ENCODE measurements at places on chromosomes 13 and 19.

GRCh38 chr13:18943273-18943672, 238.4 kb downstream of the TUBA3C start:
- no peak for DNase-seq

DNA sequence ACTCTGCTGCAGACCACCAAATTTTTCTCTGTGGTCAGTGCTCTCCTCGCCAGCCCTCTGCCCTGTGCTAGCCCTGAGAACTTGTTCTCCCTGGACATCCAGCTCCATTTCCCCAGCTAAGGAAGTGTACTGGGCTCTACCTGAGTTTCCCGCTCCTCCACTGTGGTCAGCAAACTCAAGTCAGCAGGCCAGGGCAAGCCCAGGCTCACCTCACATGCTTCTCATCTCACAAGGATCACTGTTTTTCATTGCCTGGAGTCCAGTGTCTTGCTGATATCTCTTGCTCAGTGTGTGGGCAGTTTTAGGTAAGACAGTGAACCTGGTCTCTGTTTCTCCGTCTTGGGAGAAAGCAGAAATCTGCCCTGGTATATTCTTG, 201.4 kb downstream of the FOXO1 start:
- DNase-seq = no peak

- no peak for DNase-seq
These were observed 119.5 kb upstream of the MCF2L start for GRCh38 chr13:112849500-112849899.

DNA sequence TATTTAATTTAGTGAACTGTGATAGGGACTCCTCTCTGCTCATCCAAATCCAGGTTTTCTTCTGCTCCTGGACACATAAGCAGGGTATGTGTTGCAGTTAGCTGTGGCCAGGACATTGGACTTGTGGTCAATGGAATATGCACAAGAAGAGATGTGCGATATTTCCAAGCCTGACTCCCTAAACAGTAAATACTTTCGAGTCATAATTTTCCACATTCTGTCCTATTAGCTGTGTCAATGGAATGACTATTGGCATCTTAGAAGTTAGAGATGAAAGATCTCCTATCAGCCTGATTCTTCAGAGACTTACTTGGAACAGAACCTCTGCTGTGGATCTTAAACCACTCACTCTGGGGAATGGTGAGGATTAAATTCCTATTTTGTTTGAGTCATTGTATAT, 771.0 kb downstream of the EFNB2 start:
- no peak for DNase-seq

DNA sequence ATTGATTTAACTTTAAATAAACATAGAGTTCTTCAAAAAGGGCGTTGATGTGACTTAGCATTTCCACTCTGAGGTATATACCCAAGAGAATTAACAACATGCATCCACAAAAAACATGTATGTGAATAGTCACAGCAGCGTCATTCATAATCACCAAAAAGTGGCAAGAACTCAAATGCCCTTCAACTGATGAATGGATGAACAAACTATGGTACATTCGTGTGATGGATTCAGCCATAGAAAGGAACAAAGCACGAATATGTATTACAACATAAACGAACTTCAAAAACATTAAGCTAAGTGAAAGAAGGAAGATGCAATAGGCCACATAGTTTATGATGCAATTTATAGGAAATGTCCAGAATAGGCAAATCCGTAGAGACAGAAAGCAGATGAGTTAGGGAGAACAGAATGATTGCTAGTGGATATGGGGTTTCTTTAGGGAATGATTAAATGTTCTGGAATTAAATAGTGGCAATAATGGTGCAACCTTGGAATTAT, 72.3 kb upstream of the UQCRFS1 start:
- DNase-seq = no peak

DNA sequence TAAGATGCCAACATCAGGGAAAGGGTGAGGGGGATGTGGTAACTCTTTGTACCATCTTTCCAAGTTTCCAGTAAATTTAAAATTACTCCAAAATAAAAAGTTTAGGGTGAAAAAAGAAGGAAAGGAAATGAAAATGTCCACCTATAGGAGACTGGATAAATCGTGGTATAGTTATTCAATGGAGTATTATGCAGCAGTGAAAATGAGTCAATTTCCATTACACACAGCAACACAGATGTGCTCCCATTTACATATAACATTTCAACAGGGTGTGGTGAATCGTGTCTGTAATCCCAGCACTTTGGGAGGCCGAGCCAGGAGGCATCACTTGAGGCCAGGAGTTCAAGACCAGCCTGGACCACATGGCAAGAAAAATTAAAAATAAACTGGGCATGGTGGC, 7.4 kb upstream of the ZNF541 start:
- DNase-seq = no peak

DNA sequence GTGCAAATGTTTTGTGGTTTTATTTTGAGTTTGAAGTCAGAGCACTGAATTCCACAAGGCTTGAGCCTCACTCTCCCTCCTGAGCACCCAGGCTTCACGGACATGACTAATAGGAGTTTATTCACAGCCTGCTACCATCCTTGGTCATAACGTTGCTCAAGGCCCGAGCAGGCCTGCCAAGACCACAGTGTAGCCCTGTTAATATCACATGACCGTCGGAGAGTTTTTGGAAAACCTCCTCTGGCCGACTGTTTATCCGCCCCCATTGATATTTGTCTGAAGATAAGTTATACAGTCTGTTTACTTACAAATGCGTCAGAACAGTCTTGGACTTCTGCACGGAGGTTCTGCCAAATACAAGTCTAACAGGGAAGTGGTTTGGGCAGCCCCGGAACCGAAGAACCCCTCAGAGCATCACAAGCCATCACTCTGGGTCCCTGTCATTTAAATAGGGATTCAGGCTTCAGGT, 89.9 kb downstream of the COL4A2 start:
- no peak for DNase-seq

GRCh38 chr13:65112531-65112941, 2117.6 kb downstream of the PCDH9 start:
- no peak for DNase-seq

GRCh38 chr19:23071147-23071511, 45.7 kb upstream of the ZNF730 start:
- no peak for DNase-seq

- DNase-seq = no peak
These were observed 236.3 kb downstream of the SLC7A1 start for GRCh38 chr13:29359181-29359580.

DNA sequence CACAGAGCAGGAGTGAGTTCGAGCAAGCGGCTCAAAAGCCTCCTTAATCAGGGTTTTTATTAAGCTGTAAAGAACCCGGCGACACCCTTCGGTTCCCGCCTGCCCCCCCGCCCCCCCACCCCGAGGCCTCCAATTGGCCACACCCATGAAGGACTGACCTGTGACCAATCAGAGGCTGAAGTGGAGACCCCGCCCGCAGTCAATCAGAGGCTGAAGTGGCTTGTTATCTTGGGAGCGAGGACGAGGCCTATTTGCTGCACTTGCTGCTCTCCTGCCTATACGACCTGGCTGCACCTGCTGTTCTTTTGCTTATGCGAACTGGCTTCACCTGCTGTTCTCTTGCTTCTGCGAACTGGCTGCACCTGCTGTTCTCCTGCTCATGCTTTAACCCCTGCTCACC, 844.9 kb downstream of the OLFM4 start:
- DNase-seq = no peak

GRCh38 chr19:28122734-28123133, 1090.2 kb downstream of the UQCRFS1 start:
- DNase-seq = no peak

DNA sequence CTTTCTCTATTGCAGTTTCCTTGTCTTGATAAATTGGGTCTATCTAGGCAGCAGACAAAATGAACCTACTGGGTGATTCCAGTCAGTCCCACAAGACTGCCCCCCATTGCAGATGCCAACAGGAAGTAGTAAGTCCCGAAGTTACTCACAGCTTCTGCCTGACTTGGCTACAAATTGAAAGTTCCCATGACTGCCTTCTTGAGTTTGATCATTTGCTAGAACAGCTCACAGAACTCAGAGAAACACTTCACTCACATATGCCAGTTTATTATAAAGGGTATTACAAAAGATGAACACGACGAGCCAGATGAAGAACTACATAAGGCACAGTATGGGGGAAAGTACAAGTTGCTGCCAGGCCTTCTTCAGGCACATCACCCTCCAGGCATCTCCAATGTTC, 50.0 kb downstream of the TEX26 start:
- DNase-seq = no peak

DNA sequence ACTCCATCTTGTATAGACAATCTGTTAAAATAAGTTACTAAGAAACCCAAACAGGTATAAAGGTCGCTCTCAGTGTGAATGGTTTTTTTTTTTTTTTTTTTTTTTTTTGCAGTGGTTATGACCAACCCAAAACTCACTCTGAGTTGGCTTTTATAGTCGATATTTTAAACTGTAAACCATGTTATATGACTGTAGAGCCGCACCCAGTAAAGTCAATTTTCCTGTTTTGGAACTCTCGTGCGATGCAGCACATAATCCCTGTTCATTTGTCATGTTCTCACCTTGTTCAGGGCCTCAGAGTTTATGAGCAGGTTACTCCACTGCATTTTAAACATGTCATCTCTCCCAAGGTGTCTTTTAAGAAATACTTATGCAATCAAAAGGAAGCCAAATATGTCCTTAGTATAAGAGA, 112.5 kb downstream of the KLF5 start:
- no peak for DNase-seq

DNA sequence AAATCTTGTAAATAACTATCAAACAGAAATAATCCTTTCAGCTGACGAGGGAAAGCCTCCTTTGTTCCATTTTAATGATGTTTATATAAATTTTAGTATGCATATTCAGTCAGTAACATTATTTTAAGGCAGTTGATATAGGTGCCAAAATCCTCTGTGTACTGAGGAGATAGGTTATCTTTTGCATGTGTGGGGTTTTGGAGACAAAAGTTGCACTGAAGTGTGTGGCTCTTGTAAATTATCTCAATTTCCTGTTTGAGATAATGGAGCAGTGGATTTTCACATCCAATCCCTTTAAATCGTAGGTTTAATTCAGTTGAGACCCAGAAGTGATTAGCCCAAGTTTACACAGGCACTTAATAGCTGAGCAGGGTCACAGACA, 106.6 kb downstream of the RGCC start:
- DNase-seq = no peak

DNA sequence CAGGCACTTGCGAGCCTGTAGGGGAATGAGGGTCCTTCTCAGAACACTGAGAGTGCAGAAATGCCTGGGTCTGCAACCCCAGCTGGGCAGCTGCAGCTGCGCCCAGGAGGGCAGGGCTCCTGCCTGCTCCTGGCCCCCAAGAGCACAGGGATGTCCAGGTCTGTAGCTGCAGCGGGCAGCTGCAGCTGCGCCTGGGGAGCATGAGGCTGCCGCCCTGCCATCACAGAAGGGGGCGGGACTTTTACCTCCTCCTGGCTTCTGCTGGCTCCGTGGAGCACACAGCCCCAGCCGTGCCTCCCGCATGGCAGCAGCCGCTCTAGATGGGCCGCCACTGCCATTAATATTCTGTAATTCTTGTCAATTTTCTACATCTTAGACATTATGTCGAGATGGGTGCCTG, 17.8 kb downstream of the CPB2 start:
- DNase-seq = no peak

DNA sequence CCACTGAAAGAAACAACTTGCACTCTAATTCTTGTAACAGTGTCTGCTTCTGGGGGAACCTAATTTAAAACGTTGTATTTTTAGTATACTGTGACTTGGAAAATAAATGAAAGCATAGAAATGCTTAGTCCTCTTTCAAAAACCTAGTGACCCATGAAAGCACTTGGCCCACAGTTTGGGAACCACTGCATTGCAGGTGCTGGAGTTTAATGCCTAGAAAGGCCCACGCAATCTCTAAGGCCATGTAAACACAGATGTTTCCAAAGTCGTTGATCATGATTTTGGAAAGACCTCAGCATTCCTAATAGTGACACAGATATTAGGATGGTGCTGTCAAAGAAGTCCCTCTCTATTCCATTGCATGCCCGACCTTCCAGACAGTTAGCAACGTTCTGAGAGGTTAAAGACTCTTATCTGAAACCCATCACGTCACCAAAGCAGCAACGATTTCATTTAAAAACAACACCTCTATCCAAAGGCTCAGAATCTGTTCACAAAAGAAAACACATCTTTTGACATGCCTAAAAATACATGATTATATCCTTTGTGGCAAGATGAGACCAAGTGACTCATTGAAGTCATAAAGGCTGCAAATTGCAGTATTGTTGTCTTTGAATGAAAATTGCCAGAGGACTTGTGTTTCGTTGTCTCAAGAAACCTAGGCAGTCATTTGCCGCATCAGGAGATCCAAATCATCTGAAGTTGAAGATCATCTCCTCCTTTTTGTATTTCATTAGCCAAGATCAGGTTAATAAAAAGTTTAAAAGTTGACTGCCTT, 328.0 kb upstream of the ZNF507 start:
- DNase-seq = no peak

GRCh38 chr19:13036366-13036976, 41.2 kb downstream of the NFIX start:
- DNase-seq = no peak

DNA sequence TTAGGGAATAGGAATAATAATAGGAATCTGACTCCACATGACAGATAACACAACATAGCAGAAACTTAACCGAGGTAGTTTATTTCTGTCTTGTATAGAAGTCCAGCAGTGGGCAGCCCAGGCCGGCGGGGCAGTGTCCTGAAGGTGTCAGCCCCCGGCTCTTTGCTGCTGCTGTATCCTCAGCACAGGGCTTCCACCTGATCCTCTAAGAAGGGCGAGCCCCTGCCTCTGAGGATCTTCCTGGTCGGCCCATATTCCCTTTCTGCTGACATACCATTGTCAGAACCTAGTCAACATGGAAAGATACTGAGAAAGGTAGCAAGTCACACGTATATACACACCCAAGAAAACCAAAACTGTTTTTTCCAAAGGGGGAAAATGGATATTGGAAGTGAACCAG, 56.2 kb upstream of the GPR183 start:
- no peak for DNase-seq

GRCh38 chr19:13881692-13882418, 4.9 kb downstream of the NANOS3 start:
- DNase-seq = no peak

DNA sequence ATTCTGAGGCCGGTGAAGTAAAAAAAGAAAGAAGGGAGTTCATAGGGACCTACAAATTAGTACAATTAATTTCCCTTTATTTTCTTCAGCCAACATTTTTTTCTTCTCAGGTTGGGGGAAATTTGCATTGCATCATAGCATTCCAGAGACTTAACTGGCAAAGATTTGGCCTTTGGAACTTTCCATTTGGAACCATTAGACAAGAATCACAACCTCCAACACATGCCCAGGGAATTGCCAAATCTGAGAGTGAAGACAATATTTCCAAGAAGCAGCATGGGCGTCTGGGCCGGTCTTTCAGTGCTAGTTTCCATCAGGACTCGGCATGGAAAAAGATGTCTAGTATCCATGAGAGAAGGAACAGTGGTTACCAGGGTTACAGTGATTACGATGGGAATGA, 6.4 kb upstream of the ERCC5 start:
- DNase-seq = no peak

GRCh38 chr19:58560921-58561320, 2.5 kb upstream of the UBE2M start:
- no peak for DNase-seq

DNA sequence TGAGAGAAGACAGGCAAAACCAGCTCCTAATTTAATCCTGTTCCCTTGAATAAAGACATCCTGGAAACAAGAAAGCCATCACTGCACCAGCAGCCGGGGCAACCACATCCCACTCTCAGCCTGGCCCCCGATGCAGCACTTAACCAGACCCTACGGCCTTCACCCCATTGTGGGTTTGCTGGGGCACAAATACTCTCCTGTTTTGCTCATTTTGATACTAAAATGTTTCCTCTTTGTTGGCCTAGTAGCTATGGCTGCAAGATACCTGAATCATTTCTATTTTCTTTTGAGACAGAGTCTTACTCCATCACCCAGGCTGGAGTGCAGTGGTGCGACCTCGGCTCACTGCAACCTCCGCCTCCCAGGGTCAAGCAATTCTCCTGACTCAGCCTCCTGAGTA, 28.4 kb downstream of the ANKRD27 start:
- DNase-seq = no peak

All from activated CD4-positive, CD25-positive, alpha-beta regulatory T cell treated with anti-CD3 and anti-CD28 coated beads, Interleukin-2, amount 50 U/mL, for 16 hours (primary cell).